ENCODE measurements at places on chromosomes 11 and 22.

- peak; percentile 34 for ATAC-seq
These were observed 76.0 kb upstream of the GRK3 start for GRCh38 chr22:25488244-25489020.

DNA sequence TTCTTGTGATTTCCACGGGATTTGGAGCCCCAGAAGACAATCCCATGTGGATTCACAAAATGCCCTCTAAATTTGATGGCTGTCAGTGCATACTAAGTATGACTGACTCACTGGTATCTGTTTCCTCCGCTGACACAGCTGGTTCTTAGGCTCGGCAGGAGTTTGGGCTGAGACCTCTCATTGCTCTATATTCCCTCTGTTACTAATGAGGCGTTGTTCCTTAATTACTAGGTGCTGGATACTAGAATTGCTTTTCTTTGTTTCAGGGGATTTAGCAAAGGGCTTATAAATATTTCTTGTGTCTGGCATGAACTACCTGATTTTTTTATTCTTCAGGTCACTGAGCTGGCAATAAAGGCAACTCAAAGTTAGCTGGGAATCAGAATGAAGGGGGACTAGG is 53.2 kb upstream of the EHF start:
- ATAC-seq: no peak

DNA sequence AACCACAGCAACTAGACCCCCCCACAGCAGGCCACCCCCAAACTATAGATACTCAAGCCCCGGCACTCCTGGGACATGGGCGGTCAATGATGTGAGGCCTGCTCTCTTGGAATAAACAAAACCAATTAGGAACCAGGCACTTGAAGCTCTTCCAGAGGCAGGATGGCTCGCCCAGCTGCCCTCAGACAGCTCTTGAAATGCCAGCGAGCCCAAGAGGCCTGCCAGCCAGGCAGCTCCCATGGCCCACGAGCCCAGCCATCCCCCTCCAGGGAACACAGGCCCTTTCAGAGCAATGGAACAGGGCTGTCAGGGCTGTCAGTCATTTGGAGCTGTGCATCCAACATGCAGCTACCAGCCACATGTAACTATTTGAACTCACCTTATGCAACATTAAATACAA is 34.0 kb upstream of the TFIP11 start:
- no peak for ATAC-seq

- no peak for ATAC-seq
These were observed 81.4 kb downstream of the WNT7B start for GRCh38 chr22:45895436-45896152.

DNA sequence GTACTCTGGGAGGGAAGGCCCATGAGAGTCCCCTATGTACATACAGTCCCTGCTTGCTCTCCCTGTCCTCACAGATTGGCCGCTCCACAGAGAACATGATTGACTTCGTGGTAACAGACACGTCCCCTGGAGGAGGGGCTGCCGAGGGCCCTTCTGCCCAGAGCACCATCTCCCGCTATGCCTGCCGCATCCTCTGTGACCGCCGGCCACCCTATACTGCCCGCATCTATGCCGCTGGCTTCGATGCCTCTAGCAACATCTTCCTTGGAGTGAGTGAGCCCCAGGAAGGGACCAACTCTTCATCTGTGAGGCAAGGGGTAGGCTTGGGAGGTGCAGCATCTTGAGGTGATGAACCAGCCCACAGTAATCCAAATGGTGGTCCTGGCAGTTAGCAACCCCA is 6.5 kb downstream of the PELI3 start:
- ATAC-seq: no peak

DNA sequence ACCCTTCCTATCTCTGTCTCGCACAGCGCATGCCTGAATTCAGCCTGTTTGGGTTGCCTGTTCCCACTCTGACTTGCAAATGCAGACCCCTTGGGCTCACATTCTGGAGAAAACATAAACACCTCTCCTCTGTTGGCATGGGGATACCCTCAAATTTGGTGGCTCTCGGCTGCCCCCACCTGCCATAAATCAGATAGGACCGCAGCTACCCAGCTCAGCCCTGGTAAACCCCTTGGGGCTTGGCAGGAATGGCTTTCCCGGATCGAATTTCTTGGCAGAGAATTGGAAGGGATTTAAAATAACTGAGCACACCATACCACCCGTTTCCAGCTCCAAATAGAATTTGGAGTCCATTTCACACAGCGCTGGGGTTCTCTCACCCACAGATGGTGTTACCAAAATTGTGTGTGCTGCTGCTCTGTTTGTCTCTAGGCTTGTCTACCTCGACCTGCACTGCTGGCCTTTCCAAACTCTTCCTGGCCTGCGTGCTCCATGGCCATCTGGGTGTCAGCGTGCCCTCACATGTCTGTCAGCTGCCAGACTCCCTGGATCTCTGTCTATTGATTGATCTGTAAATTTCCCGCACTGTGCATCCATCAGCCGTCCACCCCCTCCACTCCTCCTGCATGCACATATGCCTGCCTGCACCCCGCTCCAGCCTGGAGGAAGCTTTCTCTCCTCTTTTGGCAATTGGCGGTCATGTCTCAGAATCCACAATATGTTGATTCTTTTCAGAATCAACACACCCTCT is 134.0 kb downstream of the NTM start:
- no peak for ATAC-seq

DNA sequence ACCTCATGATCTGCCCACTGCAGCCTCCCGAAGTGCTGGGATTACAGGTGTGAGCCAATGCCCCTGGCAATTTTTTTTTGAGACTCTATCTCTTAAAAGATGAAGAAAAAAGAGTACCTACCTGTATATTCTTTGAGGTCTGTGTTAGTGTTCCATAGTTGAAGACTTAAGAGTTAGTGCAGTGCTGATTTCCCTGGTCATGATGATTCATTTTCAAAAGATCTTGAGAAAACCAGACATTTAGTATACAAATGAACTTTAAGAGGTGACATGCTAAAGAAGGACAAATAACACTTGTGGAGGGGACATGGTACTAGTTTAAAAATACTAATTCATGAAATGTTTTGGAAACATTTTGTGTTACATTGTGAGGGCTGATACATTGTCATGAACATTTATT is 17.7 kb downstream of the CBL start:
- ATAC-seq: peak; percentile 36

- no peak for ATAC-seq
These were observed 346.4 kb upstream of the MTNR1B start for GRCh38 chr11:92623055-92623454.

- no peak for ATAC-seq
These were observed 26.1 kb upstream of the TTLL12 start for GRCh38 chr22:43213051-43213450.

DNA sequence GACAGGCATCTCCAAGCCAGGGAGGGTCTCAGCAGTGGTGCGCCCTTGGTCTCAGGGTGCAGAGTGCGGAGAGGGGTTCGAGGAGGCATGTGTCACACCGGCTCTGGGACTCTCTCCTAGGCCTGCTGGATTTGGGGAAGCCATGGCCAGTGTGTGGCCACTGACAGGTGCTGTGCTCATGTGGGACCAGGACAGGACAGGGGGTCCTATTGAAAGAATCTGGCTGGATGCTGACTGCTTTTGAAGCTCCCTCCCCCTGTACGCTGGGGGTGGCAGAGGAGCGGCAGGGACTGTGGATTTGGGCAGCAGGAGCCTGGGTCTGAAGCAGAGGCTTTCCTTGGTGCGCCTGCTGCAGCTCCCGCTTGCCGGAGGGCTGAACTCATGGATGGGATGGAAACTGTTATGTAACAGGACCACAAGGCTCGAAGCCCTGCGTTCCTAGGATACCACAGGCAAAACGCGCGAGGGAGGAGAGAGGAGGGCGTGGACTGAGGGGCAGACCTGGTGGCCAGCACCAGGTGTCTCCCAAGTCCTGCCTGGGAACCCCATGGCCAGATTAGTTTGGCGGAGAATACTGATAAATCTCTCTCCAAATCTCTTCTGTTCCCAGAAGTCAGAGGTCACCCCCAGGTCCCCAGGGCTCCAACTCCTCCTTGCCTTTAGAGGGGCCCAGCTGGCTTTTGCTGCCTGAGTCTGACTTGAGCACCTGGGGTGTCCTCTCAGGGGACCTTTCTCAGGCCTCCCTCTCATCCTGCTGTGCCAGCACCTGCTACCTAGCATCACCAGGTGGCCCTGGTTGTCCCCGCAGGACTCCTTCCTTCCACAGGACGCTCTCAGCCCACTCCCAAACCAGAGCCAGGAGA is 13.8 kb upstream of the TEF start:
- no peak for ATAC-seq

DNA sequence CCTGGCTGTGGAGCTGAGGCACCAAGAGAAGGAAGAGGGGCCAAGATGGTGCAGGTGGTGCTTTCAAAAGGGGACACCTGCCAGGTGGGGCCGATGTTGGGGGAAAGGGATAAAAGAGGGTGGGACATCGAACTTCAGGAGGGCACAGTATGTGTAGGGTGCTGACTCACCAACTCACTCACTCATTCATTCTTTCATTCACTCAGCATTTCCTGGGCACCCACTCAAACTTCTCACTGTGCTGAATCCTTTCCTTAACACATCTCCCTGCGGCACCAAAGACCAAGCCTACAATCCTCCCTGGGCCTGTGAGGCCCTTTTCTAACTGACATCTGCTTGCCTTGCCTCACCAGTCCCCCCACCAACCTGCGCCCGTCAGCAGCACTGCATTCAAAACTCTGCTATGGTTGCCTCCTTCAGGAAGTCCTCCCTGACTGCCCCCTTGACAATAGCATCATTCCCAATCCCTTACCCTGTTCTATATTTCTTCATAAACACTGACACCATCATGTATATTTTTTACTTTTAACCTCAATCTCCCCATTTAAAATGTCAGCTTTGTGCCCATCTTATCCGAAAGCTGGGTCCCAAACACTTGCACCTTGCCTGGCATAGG is 246.6 kb downstream of the MN1 start:
- no peak for ATAC-seq

GRCh38 chr11:8838248-8838647 is 72.7 kb upstream of the AKIP1 start:
- no peak for ATAC-seq

GRCh38 chr11:27471589-27472397 is 797 bp downstream of the LGR4 start:
- ATAC-seq: peak; percentile 54

GRCh38 chr11:11432621-11433319 is 79.7 kb upstream of the CSNK2A3 start:
- no peak for ATAC-seq

- peak; percentile 52 for ATAC-seq
These were observed 354 bp downstream of the POLR2L start for GRCh38 chr11:841981-842369.

- peak; percentile 41 for ATAC-seq
These were observed 59.4 kb downstream of the KDM2A start for GRCh38 chr11:67178421-67178820.

DNA sequence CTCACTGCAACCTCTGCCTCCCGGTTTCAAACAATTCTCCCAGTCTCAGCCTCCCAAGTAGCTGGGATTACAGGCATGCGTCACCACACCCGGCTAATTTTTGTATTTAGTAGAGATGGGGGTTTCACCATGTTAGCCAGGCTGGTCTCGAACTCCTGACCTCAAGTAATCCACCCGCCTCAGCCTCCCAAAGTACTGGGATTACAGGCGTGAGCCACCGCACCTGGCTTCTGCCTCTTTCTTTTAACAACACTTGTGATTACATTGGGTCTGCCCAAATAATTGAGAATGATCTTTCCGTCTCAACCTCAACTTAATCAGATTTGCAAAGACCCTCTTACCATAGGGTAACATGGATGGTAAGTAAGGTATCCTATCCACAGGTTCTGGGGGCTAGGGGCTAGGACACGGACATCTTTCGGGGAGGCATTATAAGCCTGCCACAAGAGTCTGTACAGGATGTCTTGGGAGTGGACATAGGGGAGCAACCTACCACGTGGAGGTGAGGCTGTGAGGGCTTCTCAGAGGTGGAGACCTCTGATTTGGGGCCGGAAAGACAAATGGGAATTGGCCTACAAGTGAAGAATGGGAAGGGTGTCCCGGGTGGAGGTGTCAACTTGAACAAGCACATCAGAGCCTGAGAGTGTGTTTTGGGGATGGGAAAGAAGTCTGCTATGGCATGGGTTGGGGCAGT is 2.7 kb upstream of the CBX6 start:
- no peak for ATAC-seq

DNA sequence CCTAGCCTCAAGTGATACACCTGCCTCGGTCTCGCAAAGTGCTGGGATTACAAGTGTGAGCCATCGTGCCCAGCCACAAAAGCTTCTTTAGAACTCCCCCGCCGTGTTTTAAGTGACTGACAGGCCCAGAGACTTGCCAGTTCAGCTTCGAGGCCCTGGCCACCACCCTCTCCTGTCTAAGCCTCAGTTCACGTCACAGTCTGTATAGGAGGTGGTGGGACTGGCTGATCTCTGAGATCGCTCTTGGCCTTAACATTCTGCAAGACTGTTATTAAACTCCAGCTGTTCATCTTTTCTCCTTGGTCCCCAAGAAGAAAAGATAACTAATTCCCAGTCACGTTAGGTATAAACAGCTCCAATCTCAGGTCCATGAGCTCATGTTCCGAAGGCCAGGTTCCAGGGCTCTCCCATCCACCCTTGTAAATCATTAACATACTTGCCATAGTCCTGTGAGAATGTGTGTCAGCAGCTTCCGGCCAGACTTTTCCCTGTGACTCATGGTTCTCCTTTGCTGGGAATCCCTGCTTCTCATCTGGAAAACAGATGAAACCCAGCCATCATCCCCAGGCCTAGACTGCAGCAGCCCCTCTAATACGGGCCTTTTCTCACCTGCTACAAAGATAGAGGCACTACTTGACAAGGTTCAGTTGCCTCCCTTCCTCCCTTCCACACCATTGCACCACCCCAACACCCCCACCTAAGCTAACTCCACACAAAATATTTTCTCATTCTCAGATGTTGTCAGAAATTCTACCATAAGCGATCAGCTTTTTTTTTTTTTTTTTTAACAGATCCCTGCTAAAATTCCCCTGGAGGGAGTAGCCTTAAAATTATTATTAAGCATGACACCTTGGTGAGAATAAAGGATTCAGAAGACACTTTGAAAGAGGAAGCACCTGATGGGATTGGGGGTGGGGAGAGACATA is 5.6 kb upstream of the KIAA0930 start:
- ATAC-seq: no peak

DNA sequence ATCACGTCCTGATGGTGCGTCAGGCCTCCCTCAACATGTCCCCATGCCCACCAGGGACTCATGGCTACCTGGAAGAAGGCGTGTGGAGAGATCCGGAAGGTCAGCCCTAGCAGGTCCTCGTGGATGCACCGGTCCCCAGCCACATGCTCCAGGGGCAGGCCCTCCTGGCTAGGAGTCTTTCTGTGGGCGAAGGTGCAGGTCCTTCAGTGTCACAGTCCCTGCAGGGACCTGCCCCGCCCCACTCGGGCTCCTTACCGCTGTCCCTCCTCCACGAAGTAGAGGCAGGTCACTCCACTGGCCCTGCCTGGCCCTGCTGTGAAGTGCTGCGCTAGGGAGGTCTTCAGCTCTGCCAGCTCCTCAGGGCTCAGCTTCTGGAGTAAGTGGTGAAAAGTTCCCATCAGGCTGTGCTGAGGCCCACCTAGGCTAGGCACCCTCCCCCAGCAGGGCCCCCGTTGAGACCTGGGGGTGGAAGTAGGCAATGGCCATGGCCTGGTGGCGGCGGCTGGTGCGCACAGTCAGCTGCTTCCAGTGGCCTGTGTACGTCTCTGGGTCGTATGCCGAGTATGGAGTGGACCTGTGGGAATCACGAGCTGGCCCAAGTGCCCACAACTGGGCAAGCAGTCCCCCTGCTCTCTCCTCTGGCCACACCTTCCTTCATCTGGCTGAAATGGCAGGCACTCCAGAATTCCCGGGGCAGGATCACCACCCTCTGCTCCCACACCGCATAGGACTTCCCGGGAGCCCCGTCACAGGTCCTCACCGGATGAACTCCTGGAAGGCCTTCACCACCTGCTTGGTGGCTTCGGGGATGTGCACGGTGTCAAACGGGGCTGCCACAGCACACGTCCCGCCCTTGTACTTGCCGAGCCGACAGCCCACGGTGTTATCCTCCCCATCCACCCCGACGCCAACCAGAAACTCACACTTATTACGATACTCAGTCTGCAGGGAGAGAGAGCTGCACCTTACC is 1.1 kb upstream of the RANBP1 start:
- ATAC-seq: no peak

Data from activated CD4-positive, CD25-positive, alpha-beta regulatory T cell treated with anti-CD3 and anti-CD28 coated beads, Interleukin-2, amount 50 U/mL, for 24 hours (primary cell).